ENCODE measurements at places on chromosomes 6 and 20. TPM values are rescaled to one million over a fixed set of nuclear protein-coding genes. Genes with fewer than 3 reads are reported as not detected.

DNA sequence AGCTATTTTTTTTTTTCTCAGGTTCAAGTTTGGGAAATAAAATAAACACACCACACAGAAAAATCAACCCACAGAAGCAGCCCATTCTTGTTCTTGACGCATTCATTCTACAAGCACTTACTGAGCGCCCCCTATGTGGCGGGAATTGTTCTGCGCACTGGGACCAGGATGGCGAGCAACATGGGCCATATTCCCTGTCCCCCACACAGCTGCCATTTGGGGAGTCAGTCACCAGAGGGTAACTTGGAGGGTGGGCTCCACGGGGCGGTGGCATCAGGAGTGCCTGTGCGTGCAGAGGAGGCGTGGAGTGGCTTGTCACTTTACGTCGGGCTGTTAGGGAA, 185.0 kb upstream of the PDE10A start:
- H3K27me3 ChIP-seq, result peaks cover 52% of the 10 kb centered on the region
- H3K4me1 ChIP-seq, result peaks cover 3% of the 10 kb centered on the region
- H3K36me3 ChIP-seq, result no peaks in the 10 kb centered on the region
- DNase-seq, result no peak

ZNF341 gene
- total RNA-seq, result 5.2 TPM

- no peaks in the 10 kb centered on the region for H3K36me3 ChIP-seq
- DNase-seq, result no peak
- no peaks in the 10 kb centered on the region for H3K4me1 ChIP-seq
- no peak overlapping the region for H3K27ac ChIP-seq
- no peak overlapping the region for H3K4me3 ChIP-seq
- peaks cover 2% of the 10 kb centered on the region for H3K27me3 ChIP-seq
Observed at GRCh38 chr6:129516787-129517186, 193.2 kb downstream of the ARHGAP18 start.

GRCh38 chr6:42229506-42230119, 12.0 kb upstream of the MRPS10 start:
- H3K4me3 ChIP-seq, result no peak overlapping the region
- no peak overlapping the region for H3K27ac ChIP-seq
- DNase-seq, result no peak
- H3K27me3 ChIP-seq, result no peaks in the 10 kb centered on the region
- H3K36me3 ChIP-seq, result peaks cover 7% of the 10 kb centered on the region
- peaks cover 1% of the 10 kb centered on the region for H3K4me1 ChIP-seq

DNA sequence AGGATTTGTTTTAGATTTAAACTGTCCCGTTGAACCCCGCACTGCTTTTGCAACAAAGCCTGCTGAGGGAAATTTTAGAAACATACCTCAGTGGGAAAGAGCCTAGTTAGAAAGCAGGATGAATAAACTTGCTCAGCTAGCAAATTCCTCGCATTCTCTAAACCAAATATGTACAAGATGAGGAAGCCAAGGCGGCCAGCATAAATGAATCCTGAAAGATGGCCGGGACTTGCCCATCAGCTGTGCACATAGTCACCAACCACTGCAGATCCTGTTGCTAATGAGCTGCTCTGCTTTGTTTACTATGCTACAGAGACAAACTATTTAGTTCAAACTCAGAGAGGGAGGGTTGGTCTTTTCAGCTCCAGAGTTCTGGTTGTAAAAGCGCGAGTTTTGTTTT, 49.0 kb downstream of the TMEM170B start:
- no peak for DNase-seq
- H3K27me3 ChIP-seq, result peaks cover 8% of the 10 kb centered on the region
- no peaks in the 10 kb centered on the region for H3K36me3 ChIP-seq
- H3K4me3 ChIP-seq, result no peak overlapping the region

TNFRSF21 gene
- total RNA-seq, result 0.23 TPM

Data from activated CD8-positive, alpha-beta T cell treated with anti-CD3 and anti-CD28 coated beads, Interleukin-2, amount 10 ng/mL, durations not matched to agents 7 days and 5 days (primary cell).